ENCODE measurements at places on chromosomes 11 and 22. TPM values are rescaled to one million over a fixed set of nuclear protein-coding genes. Genes with fewer than 3 reads are reported as not detected.

The C22orf31 gene
- polyA plus RNA-seq: not detected

The POTEH gene
- polyA plus RNA-seq: not detected

The CYTH4 gene
- 3.3 TPM for polyA plus RNA-seq

The OR5B21 gene
- not detected for polyA plus RNA-seq

The PRAME gene
- polyA plus RNA-seq: not detected

The TEX54 gene
- polyA plus RNA-seq: not detected

The ASCC2 gene
- polyA plus RNA-seq: 38.3 TPM

The RASL10A gene
- polyA plus RNA-seq: 0.74 TPM

The RFPL3 gene
- polyA plus RNA-seq: not detected

The DESI1 gene
- 16.5 TPM for polyA plus RNA-seq

The FAT3 gene
- 0.01 TPM for polyA plus RNA-seq

The RAB39A gene
- 0.27 TPM for polyA plus RNA-seq

All from small intestine (tissue), 16 donors.